NAMALWA (cell line): ENCODE measurements at places on chromosomes 2 and 18.

GRCh38 chr2:8438476-8438875 lies 243.4 kb upstream of the ID2 start:
- no peak for DNase-seq

- DNase-seq = no peak
Observed at GRCh38 chr2:8598295-8599165, 83.3 kb upstream of the ID2 start.

DNA sequence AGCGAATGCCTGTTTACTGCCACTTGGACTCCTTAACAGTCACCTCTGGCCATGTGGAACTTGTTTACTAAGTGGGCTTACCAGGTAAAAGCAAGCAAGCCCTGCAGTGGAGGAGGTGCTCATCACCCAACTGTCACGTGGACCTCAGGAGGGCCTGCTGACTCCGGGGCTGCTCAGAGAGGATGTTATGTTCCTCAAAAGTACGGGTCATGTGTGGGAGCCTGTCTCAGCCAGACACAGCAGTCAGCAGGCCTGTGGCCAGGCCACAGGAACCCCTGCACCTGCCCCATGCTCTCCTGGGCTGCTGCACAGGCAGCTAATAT lies 36.2 kb downstream of the AMER3 start:
- no peak for DNase-seq

GRCh38 chr2:176085861-176086771 lies 2.4 kb upstream of the EVX2 start:
- DNase-seq = peak; percentile 62
